NCI-H2081 treated with DMSO at 0.1 percent for 48 hours (cell line): ENCODE measurements at places on chromosomes 1 and 21.

- peak; percentile 66 for DNase-seq
These were observed 2.7 kb upstream of the PSMD4 start for GRCh38 chr1:151251656-151252470.

DNA sequence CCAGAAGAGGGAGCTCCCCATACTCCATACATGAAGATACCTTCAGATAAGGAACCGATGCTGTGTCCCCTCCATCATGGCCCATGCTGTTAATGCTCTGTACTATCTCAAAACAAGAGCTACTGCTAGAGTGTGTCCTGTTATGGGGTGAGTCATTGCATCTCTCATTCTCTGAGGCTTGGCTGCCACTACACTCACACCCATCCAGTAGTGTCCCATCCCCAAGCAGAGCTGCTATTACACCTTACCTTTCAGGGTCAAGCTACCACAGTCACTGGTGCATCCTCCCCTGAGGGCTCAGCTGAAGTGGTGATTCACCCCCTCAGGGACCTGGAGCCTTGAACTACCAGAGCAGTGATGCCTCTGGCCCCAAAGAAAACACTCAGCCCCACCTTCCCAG is 198.5 kb downstream of the PLA2G4A start:
- DNase-seq = no peak

GRCh38 chr1:164796916-164797315 is 237.9 kb downstream of the PBX1 start:
- no peak for DNase-seq

GRCh38 chr1:61083807-61084440 is 1.6 kb downstream of the NFIA start:
- DNase-seq = no peak

DNA sequence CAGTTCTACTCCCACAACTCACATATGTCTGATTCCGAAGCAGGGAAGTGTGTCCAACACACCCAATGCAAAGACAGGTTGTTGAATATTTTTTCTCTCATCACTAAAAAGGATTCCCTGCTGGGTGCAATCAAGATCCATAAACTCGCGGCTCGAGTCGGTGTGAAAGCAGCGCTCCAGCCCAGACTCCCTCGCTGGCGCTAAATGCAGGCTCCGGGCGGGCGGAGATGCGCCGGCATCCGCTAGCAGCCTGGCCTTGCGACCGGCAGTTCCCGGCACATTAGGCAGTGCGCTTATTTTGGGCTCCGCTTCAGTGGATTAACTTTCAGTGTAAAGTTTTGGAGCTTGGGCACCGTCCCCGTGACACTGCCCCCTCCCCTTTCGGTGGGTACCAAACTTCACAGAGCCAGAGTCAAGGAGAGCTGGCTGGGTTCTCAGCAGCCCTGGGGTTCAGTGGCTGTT is 87.7 kb upstream of the POU3F1 start:
- no peak for DNase-seq

- DNase-seq = no peak
These were observed 248.1 kb upstream of the FMN2 start for GRCh38 chr1:239843541-239843940.

- no peak for DNase-seq
These were observed 220.1 kb downstream of the COL24A1 start for GRCh38 chr1:85936470-85936869.

- DNase-seq = no peak
These were observed 124.2 kb downstream of the ATP6V1G3 start for GRCh38 chr1:198416296-198416695.

DNA sequence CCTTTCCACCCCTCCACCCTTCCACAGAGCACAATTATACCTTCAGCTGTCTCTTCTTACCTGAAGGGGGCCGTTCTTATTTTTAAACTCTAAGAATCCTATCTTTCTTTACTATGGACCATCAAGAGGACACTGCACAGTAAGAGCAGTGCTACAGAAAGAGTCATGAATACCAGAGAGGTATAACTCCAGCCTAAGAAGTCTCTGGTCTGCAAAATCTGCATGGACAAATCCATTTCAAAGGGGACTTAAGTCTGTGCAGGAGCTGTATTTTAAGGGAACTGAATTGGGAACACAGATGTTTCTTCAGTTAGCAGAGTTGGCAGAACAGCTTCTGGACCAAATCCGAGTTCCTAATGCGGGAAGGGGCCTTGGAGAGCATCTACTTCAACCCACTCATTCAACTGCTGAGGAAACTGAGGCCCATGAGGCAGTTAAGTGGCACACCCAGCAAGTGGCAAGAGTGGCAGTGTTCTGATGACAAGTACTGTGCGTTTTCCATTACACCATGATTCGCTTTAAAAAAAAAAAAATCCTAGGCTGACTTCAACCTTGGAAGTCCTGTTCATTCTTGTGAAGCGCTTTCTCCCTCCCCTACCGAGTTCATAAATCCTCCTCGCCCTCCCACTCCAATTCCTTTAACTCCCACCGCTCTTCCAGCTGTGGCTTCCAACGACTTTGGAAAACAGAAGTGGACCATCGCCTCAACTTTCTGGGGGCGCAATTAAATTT is 1.8 kb downstream of the PLPP3 start:
- no peak for DNase-seq

- peak; percentile 91 for DNase-seq
These were observed 277.6 kb downstream of the PBX1 start for GRCh38 chr1:164836614-164837018.

- DNase-seq = no peak
These were observed 197.5 kb upstream of the C8B start for GRCh38 chr1:57163325-57163724.

GRCh38 chr1:1407636-1408318 is 684 bp upstream of the MRPL20 start:
- DNase-seq = no peak

GRCh38 chr1:52677076-52677806 is 20.9 kb downstream of the COA7 start:
- no peak for DNase-seq

- DNase-seq = no peak
These were observed 5.8 kb upstream of the EPS8L3 start for GRCh38 chr1:109769330-109770078.

DNA sequence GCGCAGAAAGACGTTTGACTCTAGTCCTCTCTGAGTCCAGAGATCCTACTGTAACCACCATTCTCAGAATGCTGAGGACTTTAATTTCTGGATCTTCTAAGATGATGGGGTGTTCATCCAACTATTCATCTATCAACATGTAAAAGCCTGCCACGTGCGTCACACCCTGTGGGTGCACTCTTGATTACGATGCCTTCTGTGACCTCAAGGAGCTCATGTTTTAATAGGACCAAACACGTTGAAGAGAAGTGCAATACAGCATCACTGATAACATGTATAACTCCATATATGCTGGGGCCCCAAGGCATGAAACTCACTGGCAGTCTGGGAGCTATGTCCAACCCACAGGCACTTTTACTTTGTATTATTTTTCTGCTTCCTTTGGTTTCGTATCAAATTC is 19.0 kb downstream of the KIAA0040 start:
- no peak for DNase-seq

GRCh38 chr1:227799756-227800155 is 15.7 kb upstream of the PRSS38 start:
- DNase-seq = no peak

DNA sequence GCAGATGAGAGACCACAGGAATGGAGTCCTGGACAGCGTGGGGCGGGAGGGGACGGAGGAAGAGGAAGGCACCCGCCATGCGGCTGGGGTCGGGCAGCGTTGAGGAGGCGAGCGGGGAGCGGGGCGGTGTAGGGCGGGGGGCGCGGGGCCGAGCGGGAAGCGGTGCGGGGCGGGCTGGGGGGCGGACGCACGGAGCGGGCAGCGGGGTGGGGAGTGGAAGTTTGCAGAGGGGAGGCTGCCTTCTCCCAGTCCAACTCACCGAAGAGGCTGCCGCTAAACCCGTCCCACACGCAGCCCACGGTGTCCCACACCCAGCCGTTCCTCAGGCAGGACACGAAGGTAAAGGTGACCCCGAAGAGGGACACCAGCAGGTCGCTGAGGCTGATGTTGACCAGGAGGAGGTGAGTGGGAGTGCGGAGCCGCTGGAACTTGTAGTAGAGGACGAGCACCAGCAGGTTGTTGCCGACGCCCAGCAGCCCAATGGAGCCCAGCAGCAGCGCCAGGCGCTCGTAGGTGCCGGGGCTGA is 483 bp downstream of the CHML start:
- DNase-seq = no peak

- no peak for DNase-seq
These were observed 13.9 kb downstream of the LEMD1 start for GRCh38 chr1:205407970-205408369.

- no peak for DNase-seq
These were observed 780 bp downstream of the YTHDF2 start for GRCh38 chr1:28737307-28738132.

DNA sequence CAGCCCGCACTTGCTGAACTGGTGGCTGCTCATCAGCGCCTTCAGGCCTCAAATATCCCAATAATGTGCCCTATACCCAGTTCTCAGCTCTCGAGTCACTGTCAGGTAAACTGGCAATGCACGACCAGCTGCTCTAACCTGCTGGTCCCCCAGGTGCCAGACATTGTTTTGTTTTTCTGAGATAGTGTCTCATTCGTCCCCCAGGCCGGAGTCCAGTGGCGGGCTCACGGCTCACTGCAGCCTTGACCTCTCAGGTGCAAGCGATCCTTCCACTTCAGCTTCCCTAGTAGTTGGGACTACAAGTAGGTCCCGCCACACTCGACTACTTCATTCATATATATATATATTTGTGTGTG is 1.0 kb upstream of the NADK start:
- no peak for DNase-seq

- no peak for DNase-seq
These were observed 101.4 kb downstream of the SIPA1L2 start for GRCh38 chr1:232528472-232529089.

GRCh38 chr1:85283475-85284199 is 7.2 kb upstream of the BCL10 start:
- no peak for DNase-seq

DNA sequence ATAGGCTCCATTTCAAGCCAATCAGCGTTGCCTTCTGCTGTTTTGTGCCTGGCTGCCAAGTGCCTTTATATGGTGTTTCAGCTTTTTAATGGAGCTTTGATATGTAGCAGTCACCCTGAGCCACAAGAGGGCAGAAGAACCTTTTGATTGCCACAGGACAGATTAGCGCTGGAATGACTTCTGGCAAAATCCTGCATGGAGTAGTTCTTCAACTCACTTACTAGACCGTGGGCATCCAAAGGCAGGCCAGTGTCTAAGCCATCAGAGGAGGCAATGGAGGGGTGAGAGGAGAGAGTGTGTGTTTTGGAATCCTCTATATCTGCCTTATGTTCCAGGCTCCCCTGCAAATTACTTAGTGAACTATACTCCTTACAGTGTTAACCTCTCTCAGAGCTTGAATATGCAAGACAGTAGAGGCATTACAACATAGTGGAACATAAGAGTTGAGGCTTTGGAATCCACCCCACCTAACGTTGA is 56.2 kb downstream of the ST3GAL3 start:
- peak; percentile 83 for DNase-seq

- no peak for DNase-seq
These were observed 10.8 kb downstream of the NGF start for GRCh38 chr1:115327270-115327669.

DNA sequence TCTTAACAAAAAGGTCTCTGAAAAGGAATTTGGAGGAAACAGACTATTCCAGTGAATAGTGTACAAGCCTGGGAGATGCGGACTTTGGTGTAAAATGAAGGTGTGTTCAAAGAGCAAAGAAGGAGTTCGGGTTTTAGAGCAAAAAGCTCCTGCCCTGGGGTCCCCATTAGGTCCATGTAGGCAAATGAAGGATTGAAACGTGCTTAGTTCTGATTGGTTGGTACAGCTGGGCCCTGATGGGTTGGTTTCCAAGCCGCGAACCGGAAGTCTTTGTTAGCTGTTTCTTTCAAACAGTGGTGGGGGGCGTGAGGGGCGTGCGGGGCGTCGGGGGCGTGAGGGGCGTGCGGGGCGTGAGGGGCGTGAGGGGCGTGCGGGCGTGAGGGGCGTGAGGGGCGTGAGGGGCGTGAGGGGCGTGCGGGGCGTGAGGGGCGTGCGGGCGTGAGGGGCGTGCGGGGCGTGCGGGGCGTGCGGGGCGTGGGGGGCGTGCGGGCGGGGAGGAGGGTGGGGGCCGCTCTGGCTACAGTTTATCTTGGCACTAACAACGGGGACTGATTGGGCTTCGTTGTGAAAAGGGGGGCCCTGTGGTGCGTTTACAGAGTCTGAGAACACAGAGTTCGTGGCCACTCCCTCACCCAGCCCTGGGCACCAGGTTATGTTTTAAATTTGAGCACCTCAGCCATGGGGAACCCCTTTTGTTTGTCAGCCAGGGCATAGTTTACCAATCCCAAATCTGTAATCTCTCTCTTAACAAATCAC is 29.4 kb downstream of the LRRC3 start:
- no peak for DNase-seq

DNA sequence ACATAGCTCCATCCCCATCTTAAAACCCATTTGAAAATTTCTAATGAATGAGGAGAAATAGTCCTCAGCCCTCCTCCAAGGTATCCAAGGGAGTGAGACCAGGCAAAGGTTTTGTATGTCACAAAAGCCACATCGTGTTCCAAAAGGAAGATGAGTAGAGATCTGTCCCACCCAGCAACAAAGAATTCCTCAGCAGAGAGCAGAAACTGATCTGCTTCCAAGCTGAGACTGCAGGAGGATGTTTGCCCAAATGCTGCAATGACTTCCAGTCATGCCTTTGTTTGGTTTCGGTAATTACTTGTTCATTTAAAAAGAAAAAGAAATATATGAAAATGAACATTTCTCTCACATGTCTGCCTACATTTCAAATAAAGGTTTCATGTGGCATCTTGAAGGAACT is 186.9 kb downstream of the SETD4 start:
- DNase-seq = no peak

GRCh38 chr1:29414086-29414485 is 177.8 kb downstream of the PTPRU start:
- DNase-seq = no peak

DNA sequence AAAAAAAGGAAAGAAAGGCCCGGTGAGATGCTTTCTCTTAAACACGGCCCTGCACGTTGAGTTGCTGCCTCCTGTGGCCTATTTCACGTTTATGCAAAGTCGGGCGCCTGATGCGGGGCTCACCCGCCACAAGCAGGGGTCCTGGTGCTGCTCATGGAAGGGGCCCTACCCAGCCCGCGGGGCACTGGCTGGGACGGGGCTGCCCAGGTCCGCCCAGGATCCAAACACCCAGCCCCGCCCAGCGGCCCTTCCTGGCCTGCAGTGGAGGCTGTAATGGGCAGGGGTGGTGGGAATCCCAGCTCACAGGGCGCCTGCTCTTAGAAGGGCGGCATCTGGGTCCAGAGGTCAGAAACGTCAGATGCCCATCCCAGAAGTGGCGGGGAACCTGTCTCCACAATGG is 1.6 kb downstream of the COL6A2 start:
- no peak for DNase-seq

- no peak for DNase-seq
These were observed 55.8 kb downstream of the ELK4 start for GRCh38 chr1:205576011-205576410.

DNA sequence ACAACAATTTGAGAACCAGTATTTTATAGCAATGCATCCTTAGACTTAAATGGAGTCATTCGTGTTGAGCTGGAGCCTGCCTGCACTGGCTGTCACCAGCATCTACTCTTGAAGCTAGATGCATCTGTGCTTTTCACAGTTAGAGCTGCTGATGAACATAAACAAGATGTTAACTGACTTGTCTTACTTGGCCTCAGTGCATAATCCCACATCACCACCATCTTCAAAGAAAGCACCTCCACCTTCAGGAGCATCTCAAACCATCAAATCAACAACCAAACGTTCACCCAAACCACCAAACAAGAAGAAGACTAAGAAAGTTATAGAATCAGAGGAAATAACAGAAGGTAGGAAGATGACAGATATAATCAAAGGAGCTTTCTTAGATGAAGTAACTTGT is 71.1 kb downstream of the TPR start:
- no peak for DNase-seq
